ENCODE measurements at places on chromosomes 1 and 21.

DNA sequence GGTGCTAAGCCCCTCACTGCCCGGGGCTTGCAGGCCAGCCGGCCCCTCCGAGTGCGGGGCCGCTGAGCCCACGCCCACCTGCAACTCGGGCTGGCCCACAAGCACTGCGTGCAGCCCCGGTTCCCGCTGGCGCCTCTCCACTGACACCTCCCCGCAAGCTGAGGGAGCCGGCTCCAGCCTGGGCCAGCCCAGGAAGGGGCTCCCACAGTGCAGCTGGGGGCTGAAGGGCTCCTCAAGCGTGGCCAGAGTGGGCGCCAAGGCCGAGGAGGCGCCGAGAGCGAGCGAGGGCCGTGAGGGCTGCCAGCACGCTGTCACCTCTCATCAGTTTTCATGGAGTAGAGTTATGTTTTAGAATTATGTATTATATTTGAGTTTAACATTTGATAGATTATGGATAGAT lies 176.5 kb upstream of the FAM78B start:
- no peak for DNase-seq

GRCh38 chr1:119005724-119006405 lies 17.7 kb upstream of the TBX15 start:
- DNase-seq: peak; percentile 14

DNA sequence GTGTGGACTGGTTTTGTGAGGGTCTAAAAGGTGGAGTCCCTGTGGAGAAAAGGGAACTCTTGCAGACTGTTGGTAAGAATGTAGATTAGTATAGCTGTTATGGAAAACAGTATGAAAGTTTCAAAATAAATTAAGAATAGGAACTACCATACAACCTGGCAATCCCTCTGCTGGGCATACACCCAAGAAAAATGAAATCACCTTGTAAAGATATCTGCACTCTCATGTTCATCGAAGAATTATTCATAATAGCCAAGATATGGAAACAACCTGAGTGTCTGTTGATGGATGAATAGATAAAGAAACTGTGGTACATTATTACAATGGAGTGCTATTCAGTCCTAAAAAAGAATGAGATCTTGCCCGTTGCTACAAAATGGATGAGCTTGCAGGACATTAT lies 109.6 kb downstream of the TBX19 start:
- DNase-seq: no peak

GRCh38 chr1:173176246-173176645 lies 30.9 kb downstream of the TNFSF4 start:
- no peak for DNase-seq

GRCh38 chr1:211633524-211633846 lies 41.9 kb downstream of the NEK2 start:
- no peak for DNase-seq

- peak; percentile 38 for DNase-seq
Measured at GRCh38 chr1:2587071-2587859, 688 bp downstream of the PRXL2B start.

GRCh38 chr1:201850053-201850397 lies 21.1 kb downstream of the IPO9 start:
- DNase-seq: no peak

DNA sequence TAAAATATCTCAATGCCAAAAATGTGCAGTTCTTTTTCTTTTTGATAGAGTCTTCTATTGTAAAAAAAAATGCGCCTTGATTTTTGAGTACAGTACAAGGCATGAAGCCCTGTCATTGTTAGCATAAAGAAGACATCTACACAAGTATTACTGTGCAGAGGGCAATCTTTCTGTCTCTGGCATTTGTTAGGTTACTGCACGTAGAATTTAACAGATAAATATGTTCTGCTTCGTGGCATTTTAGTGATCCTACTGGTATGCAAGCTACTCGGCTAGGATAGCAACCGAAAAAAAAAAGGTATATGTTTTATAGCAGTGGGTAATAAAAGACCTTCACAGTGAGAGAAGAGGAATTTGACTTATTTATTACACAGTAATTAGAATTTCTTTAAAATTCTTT lies 492.9 kb upstream of the ADGRL2 start:
- DNase-seq: no peak

DNA sequence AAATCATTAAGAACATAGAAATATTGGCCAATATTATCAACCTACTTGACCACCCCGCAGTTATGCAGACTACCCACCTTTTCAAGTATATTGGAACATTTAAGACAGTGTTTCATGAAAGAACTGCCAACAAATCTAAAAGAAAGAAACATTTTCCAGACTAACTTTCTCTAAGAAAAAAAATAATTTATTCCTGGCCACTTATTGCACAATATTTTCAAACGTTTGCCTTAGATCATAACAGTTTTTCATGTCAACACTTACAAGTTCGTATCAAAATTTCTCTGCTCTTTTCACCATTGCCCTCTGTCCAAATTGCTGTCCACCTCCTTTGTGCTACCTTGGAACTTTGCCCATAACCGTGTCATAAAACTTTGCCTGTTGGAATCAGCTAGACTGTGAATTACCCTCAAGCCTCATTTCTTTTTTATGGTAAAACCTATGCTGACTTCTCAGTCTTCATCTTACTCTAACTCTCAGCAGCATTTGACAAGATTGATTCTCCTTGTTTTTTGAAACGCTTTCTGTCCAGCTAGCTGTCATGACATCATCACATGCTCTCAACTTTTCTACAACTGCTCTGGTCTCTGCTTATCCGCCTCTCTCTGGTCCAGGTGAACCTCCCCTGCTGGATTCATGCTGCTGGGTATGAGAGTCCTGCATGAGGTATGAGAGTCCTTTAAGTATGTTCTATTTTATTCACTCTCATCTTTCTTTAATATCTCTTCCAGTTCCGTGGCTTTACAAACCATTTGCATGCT lies 92.8 kb upstream of the CHRM3 start:
- DNase-seq: no peak

GRCh38 chr1:214107322-214108096 lies 119.7 kb downstream of the PROX1 start:
- DNase-seq: no peak

- no peak for DNase-seq
Measured at GRCh38 chr1:6465461-6466005, 440 bp downstream of the TNFRSF25 start.

- DNase-seq: no peak
Measured at GRCh38 chr1:17591814-17592430, 52.4 kb downstream of the ARHGEF10L start.

DNA sequence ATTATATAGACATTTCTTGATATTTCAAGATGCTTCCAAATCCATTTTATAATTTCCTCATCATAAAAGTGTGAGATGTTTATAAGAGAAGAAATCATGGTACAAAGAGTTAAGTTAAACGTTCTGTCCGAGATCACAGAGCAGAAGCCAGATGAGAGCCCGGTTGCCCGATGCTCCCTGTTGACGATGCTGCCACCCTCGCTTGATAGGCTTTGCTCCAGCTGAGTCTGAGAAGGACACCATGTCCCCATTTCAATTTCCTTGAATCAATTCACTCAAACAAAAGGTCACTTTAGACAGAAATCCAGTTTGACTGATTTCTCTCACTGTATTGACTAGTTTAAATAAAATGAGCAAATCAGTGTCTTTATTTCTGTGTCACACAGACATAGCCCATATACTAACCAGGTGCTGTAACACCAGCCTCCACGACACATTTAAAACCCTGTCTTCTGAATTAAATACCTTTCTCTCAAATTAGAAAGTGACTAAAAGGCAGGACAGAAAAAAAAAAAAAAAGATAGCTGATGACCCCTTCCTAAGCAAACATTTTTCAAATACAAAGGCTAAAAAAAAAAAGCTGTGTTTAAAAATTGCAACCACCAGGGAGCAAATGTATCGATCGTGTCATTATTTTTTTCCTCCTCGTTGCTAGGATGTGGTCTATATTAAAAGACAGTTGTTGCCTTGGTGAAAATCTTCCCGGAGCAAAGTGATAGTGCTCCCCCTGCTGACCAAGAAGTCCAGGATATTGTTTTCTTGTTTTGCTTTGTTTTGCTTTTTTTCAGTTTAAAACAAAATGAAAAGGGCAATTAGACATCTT lies 35.2 kb downstream of the DNASE2B start:
- DNase-seq: peak; percentile 48

DNA sequence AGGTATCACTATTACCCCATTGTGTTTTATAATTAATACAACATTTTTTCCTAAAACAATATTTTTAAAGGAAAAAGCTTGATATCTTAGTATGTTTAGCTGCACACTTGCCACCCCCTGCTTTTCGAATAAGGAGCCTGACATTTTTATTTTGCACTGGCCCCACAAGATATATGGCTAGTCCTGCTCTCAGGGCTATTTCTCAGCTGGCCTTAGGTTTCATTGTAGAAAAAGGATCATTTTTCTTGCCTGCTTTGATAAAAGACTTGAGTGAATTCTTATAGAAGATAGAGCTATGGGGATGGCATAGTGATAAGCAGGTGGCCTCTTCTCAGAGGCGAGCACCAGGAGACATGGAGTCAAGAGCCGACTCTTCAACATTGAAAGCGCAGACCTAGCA lies 167.0 kb downstream of the FAM78B start:
- no peak for DNase-seq

GRCh38 chr1:55969322-55969721 lies 610.0 kb downstream of the PLPP3 start:
- DNase-seq: no peak

DNA sequence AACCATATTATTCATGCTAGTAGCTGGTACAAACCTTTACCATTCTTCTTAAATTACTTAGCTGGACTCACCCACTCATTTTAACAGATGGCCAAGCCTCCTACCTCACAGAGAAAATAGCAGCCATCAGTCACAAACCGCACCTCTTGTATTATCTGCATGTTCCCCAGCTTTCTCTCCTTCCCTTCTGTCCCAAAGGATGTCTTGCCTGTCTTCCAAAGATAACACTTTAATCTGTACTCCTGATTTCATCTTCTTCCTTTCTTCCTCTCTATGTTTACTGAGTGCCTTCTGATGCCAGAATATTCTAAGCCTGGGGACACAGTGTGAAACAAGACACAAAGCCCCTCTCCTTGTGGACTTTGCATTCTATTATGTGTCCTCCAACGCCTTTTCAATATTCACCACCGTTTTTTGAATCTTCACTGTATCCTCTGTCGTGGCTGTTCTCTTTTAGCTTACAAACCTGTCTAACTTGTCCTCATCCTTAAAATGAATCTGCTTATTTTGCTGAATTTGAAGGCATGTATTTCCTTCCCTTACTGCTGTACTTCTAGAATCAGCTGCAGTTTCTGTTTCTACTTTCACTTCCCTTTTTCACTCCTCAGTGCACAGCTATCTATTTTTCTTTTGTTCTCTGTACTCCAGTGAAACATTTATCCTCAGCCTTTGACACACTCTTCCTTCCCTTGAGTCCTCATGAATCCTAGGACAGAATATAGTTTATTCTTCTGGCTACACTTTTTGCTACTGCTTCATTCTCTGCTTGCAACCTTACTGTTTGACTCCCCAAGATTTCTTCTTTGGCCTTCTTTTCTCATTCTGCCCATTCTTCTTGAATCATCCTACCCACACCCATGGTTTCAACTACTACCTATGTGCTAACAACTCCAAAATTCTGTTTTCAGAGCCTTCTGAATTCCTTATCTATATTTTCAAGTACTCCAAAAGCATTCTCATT lies 216.9 kb upstream of the SAMSN1 start:
- no peak for DNase-seq

DNA sequence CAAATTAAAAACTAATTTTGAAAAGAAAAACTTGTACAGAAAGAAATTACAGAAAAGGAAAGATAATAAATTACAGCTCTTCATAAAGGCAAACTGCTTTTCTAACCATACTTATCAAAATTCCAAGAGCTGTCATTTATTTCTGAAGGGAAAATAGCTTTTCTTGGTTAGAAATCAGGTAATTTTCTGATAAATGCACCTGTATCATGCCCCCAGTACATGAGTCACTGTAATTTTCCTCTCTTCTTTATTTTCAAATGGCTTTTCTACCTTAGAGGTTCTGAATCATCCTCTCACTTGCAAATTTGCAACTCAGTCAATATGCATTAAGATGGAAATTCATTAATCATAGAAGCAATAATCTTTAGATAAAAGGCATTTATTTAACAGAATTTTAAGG lies 100.1 kb downstream of the SLC35F3 start:
- no peak for DNase-seq

- DNase-seq: no peak
Measured at GRCh38 chr1:227937838-227938145, 9.9 kb downstream of the WNT9A start.

DNA sequence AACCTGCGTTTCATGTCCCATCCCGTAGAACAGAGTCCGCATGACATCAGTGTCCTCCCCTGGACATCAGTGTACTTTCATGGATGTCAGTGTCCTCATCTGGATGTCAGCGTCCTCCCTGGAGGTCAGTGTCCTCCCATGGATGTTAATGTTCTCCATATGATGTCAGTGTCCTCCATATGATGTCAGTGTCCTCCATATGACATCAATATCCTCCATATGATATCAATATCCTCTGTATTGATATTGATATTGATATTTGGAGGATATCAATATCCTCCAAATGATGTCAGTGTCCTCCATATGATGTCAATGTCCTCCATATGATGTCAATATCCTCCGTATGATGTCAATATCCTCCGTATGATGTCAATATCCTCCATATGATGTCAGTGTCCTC lies 284.9 kb downstream of the AJAP1 start:
- DNase-seq: no peak

GRCh38 chr21:16072221-16072620 lies 342.4 kb downstream of the USP25 start:
- DNase-seq: no peak

DNA sequence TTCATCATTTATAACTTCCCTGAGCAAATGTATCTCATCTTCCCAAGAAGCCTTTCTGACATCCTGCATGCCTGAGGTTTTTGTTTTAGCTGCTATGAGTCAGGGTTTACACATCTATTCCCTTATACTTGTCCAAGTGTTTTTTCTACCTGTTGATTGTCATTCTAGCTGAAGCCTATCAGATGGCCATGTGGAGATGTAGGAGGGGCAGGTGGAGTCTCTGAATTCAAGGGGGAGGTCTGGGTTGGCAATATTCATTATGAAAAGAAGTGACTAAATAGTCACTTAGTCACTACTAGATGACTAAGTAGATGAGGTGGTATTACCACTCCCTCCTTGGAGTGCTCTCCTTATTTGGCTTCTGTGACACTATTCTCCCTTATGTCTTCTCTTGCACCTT lies 52.4 kb downstream of the XCL1 start:
- DNase-seq: no peak

DNA sequence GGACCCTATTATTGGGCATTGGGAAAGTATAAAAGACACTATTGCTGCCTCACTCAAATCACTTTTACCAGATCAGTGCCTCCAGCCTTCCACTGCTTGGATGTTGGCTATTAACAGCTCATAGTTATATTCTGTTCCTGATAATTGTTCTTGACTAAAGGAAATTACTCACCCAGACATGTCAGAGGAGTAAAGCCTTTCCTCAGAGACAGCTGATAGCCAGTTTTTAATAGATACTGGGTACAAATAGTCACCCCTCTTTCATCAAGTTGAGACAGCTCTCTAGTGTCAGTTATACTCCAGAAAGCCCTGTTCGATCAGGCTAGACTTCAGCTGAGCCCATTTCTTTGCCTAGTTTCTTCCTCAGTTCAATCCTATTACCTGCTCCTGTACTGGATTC lies 876.1 kb upstream of the B3GALT2 start:
- no peak for DNase-seq

GRCh38 chr1:17890815-17891191 lies 135.7 kb downstream of the ACTL8 start:
- DNase-seq: no peak

- DNase-seq: no peak
Measured at GRCh38 chr1:112620377-112620695, 704 bp downstream of the CAPZA1 start.

GRCh38 chr1:43537423-43538142 lies 6.9 kb downstream of the PTPRF start:
- no peak for DNase-seq
